ENCODE measurements at places on chromosomes 6 and 20. TPM values are rescaled to one million over a fixed set of nuclear protein-coding genes. Genes with fewer than 3 reads are reported as not detected.

DNA sequence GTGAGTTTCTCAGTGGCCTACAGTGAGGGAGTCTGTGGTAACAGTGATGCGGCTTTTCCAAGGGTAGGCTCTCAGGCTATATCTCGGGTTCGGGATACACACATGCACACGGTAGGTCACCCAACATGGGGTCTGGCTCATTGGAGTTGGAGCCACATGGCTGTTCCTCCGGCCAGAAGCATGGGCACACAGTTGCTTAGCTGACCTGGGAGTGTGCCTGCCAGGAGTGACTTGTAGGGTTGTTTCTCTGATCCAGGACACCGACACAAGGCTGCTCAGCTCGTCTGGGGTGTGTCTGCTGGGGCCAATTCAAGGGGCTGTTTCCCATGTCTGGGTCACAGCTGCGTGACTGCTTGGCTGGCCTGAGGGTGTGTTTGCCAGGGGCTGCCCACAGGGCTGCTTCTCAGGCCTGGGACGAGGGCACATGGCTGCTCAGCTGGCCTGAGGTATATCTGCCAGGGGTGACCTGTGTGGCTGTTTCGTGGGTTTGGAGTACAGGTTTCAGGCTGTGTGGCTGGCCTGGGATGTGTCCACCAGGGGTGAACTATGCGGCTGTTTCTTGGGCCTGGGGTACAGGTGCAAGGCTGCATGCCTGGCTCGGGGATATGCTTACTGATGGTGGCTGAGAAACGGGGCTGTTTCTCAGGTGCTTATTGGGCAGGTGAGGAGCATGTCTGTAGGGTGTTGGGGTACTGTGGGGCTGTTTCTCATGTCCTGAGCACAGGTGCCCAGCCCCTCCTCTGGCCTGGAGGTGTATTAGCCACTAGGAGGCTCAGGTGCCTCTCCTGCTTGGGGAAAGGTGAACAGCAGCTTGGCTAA, 15.2 kb downstream of the KIF25 start:
- peaks cover 5% of the 10 kb centered on the region for H3K4me1 ChIP-seq
- no peak for DNase-seq
- peaks cover 2% of the 10 kb centered on the region for H3K27me3 ChIP-seq
- no peak overlapping the region for H3K27ac ChIP-seq
- H3K36me3 ChIP-seq = no peaks in the 10 kb centered on the region

DNA sequence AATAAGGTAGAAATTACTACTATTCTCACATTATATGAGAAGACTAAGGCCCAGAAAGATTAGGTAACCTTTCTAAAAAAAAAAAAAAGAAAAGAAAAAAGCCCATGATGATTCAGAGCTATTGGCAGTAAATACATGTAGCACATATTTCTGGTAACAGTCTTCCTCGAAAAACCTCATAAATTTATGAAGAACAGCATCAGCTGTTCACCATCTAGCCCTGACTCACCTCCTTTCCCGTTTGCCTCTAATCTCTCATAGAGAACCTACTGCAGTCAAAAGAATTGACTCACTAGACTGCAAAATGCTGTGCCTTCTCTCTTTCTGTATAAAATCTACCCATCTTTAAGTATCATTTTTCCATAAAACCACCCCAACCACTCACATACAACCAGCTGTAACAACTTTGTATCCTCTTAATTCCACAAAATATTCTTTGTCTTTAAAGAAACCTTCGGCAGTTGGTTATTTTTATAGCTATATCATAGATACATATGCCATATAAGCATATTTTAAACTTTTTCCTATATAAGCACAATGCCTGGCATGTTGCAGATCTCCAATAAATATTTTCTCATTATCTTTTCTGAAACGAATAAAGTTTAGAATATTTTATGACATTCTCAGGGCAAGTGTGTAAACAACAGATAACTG, 152.7 kb upstream of the ENPP5 start:
- no peaks in the 10 kb centered on the region for H3K36me3 ChIP-seq
- H3K27me3 ChIP-seq = no peaks in the 10 kb centered on the region
- no peak for DNase-seq
- H3K4me3 ChIP-seq = no peak overlapping the region
- no peak overlapping the region for H3K27ac ChIP-seq

- peak overlapping the region; percentile 14 for H3K4me3 ChIP-seq
- peaks cover 3% of the 10 kb centered on the region for H3K4me1 ChIP-seq
- no peak for DNase-seq
- H3K27ac ChIP-seq = no peak overlapping the region
Measured at GRCh38 chr20:5313916-5314315, 2.8 kb downstream of the PROKR2 start.

DNA sequence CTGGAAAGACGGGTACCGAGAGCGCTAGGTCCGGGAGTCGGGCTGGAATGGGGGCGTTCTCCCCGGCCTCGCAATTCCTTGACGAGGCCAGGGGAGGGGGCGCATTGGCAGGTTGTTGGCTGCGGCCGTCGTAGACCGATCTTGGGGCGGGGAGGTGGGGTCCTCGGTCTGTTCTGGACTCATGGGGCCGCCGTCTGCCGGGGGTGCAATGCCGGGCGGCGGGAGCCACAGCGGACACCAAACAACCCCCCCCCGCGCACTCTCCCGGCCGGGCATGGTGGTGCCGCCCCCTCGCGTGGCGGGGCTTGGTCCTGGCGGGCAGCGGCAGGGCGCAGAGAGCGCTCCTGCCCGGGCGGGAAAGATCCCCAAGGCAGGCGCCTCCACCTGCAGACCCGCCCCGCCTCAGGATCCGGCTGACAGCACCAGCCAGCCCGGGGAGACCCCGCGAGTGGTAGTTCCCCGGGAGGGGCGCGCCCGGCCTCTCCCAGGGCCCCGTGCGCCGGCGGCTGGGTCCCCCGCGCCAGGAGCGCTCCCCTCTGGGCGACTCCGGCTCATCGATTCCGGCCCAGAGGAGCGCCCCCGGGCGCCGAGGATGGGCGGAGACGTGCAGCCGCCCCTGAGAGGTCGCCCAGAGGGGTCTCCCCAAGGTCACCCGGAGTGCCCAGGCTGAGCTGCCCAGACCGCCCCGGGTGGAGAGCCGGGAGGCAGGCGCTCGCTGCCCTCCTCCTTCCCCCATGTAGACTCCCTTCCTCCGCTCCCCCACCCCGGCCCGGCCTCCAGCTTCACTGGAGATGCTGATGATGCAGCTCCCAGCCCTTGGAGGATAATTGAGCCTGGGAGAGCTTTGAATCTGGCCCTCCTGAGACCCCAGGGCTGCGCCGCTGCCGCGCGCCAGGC, 709 bp downstream of the PPP1R16B start:
- H3K27ac ChIP-seq = no peak overlapping the region
- H3K27me3 ChIP-seq = peaks cover 66% of the 10 kb centered on the region
- no peaks in the 10 kb centered on the region for H3K36me3 ChIP-seq
- H3K4me1 ChIP-seq = no peaks in the 10 kb centered on the region
- no peak for DNase-seq
- peak overlapping the region; percentile 84 for H3K4me3 ChIP-seq

GRCh38 chr6:168584249-168584648, 143.3 kb downstream of the SMOC2 start:
- no peak overlapping the region for H3K4me3 ChIP-seq
- H3K36me3 ChIP-seq = no peaks in the 10 kb centered on the region
- H3K27me3 ChIP-seq = no peaks in the 10 kb centered on the region
- DNase-seq = no peak
- H3K27ac ChIP-seq = peak overlapping the region; percentile 59
- H3K4me1 ChIP-seq = peaks cover 18% of the 10 kb centered on the region

- no peak overlapping the region for H3K27ac ChIP-seq
- no peaks in the 10 kb centered on the region for H3K36me3 ChIP-seq
- H3K4me1 ChIP-seq = no peaks in the 10 kb centered on the region
- no peak for DNase-seq
- H3K27me3 ChIP-seq = peaks cover 3% of the 10 kb centered on the region
Measured at GRCh38 chr6:151916680-151917164, 109.2 kb downstream of the ESR1 start.

DNA sequence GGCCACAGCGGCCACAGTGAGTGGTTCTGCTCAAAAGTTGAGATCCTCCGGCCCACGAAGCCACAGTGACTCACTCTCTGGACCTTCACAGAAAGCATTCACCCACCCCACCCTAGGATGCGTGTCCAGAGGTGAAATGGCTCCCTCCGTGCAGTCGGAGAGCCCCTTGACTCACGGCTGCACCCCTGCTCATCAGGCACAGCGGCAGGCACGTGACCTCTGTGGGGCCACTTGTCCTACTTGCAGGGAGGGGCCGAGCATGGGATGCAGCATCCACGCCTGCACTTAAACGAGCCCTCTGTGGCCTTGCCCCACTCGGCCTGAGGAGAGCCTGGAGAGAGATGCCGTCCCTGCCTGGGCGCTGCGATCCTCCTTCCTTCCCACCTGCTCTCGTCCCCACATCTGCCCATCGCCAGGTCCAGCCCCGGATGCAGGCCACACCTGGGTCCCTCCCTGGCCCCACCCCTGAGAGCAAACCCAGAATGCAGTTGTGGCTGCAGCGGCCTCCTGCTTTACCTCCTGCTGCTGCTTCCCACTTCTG, 28.7 kb downstream of the NTSR1 start:
- H3K27me3 ChIP-seq = peaks cover 18% of the 10 kb centered on the region
- DNase-seq = no peak
- peaks cover 12% of the 10 kb centered on the region for H3K4me1 ChIP-seq
- H3K4me3 ChIP-seq = no peak overlapping the region
- no peaks in the 10 kb centered on the region for H3K36me3 ChIP-seq
- no peak overlapping the region for H3K27ac ChIP-seq

DNA sequence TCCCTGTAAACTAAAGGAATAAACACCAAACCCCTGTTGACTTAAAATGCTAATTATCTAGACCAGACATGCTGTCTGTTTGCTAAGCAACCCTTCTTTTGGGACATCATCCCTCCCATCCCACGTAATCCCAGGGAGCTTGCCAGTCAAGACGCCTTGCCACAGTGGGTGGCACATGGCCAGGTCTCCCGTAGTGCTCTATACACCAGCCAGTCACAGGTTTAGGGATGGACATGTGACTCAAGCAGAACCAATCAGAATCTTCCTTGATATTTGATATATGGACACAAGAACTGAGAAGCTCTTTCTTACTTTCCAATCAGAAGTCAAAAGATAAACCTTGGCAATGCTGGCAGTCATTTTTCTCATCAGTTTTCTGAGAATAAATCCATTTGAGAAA, 60.0 kb downstream of the CNKSR3 start:
- H3K27ac ChIP-seq = no peak overlapping the region
- no peak overlapping the region for H3K4me3 ChIP-seq
- H3K4me1 ChIP-seq = peaks cover 51% of the 10 kb centered on the region
- no peak for DNase-seq
- H3K36me3 ChIP-seq = peaks cover 25% of the 10 kb centered on the region

Gene TP53TG5
- total RNA-seq = not detected

Gene KCNQ5
- total RNA-seq = 1.7 TPM

Measured in type B pancreatic cell (in vitro differentiated cells).